Activated CD4-positive, alpha-beta T cell treated with anti-CD3 and anti-CD28 coated beads, Interleukin-2, amount 50 U/mL, for 24 hours (primary cell): ENCODE measurements at places on chromosomes 1 and 21.
A peak's percentile ranks its signal among the peaks of the same experiment; 100 is the strongest.

GRCh38 chr1:39418236-39418635 is 73.2 kb upstream of the BMP8A start:
- DNase-seq = no peak

DNA sequence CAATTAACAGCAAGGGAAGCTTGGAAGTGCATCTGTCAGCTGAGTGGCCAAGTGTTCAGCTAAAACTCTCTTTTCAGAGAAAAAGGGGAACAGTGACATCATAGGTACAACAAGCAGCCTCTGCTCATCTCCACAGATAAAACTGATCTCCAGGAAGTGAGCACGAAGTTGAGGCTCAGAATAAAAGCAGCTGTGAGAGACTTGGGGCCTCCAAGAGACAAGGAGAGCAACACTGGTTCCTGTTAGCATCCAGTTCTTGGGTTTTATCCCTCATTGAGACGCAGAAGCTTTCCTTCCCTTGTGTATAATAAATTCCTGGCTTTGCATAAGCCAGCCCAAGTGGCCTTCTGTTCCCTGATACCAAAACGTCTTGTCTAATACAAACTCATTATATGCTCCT is 20.0 kb upstream of the CNN3 start:
- DNase-seq = no peak

DNA sequence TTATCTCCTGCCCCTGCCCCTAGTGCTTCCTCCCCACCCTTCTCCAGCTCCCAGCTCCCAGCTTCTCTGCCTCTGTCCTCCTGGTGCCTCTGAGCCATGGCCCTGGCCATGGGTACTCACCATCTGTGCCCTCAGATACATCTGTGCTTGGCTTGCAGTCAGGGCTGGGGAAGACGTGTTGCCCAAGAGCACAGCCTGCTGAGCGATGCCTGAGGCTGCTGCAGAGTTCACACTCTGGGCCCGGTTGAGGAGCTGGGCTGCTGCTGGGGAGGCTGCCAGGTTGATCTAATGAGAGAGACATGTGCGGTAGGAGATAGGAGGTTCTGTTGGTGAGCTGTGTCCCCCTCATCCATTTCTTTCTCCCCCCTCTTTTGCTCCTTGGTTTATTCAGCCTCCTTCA is 49.4 kb upstream of the A3GALT2 start:
- no peak for DNase-seq

DNA sequence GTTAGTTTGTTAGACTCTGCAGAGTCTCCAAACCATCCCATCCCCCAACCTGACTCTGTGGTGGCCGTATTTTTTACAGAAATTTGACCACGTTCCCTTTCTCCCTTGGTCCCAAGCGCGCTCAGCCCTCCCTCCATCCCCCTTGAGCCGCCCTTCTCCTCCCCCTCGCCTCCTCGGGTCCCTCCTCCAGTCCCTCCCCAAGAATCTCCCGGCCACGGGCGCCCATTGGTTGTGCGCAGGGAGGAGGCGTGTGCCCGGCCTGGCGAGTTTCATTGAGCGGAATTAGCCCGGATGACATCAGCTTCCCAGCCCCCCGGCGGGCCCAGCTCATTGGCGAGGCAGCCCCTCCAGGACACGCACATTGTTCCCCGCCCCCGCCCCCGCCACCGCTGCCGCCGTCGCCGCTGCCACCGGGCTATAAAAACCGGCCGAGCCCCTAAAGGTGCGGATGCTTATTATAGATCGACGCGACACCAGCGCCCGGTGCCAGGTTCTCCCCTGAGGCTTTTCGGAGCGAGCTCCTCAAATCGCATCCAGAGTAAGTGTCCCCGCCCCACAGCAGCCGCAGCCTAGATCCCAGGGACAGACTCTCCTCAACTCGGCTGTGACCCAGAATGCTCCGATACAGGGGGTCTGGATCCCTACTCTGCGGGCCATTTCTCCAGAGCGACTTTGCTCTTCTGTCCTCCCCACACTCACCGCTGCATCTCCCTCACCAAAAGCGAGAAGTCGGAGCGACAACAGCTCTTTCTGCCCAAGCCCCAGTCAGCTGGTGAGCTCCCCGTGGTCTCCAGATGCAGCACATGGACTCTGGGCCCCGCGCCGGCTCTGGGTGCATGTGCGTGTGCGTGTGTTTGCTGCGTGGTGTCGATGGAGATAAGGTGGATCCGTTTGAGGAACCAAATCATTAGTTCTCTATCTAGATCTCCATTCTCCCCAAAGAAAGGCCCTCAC is at the start of gene OLIG2:
Gene OLIG2 (plus strand): TSS at position 447 of the 954 bp plus-strand sequence. CDS start 928 bp downstream, outside the sequence.
- no peak for DNase-seq

DNA sequence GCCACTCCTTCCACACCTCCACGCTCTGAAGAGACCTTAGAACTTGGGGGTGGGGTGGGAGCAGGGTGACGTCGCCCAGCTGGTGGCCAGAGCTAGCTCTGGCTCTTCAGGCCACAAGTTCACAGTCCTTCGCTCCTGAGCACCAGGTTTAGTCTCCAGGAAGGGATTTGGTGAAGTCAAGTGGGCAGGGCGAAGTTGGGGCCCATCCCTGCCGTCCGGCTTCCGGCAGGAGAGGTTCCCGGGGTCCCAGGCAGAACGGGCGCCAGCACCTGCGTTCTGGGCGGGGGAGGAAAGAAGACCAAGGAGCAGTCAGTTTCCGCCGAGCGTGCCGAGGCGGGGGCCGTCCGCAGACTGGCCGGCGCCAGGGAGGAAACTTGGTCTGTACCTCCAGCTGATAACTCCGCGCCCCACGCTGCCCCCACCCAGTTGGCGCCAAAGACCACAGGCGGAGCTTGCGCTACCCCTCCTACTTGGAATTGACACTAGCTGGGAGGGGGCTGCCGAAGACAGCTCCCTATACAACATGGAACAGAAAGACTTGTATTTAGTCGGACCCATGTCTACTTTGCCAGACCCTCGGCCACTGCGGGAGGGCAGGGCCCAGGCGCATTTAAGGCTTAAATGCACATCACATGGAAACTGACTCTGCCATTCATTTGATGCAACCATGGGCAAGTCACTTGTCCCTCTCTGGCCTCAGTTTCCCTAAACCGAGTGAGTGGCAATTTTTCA is 995 bp downstream of the ID3 start:
- no peak for DNase-seq

- DNase-seq = no peak
These were observed 13.0 kb downstream of the MRAP start for GRCh38 chr21:32311621-32312020.

GRCh38 chr1:184854496-184855140 is 100.0 kb upstream of the EDEM3 start:
- DNase-seq = no peak

DNA sequence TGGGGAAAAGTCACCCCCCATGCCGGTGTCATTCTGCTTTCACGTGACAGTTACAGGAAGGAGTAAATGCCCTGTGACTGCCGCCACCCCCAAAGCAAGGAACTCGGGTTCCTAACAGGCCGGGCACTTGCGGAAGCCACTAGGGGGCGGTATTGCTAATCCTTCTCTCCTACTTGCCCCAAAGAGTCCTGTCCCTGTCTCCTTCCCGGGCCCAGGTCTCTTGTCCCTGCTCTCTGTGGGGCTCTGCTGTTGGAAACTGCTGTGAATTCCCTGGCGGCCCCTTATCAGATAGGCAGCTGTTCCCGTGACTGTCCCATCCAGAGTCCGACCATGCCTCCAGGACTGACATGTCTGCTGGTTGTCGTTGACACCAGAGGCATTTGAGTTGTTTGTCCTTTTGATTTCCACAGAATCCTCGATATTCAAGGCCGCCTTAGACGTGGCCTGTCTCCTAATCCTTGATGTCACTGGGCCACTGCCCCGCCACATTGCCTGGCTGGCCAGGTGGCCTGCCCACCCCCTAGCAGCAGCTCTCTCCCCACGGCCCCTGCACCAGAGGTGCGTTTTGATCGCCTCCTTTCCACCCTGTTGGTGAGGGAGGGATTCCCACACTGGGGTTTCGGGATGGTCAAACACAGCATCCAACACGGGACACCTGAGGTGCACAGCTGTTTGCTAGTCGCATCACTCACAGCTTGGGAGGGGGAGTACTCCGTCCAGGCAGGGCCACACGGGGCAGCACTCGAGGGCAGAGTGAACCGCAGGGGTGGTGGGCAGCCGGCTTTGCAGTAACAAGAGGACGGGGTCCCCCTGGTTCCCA is 37.3 kb downstream of the CHAF1B start:
- DNase-seq = no peak

GRCh38 chr1:206723805-206724472 is 39.2 kb downstream of the MAPKAPK2 start:
- no peak for DNase-seq

- DNase-seq = no peak
These were observed 9.7 kb downstream of the MACF1 start for GRCh38 chr1:39214021-39214713.

DNA sequence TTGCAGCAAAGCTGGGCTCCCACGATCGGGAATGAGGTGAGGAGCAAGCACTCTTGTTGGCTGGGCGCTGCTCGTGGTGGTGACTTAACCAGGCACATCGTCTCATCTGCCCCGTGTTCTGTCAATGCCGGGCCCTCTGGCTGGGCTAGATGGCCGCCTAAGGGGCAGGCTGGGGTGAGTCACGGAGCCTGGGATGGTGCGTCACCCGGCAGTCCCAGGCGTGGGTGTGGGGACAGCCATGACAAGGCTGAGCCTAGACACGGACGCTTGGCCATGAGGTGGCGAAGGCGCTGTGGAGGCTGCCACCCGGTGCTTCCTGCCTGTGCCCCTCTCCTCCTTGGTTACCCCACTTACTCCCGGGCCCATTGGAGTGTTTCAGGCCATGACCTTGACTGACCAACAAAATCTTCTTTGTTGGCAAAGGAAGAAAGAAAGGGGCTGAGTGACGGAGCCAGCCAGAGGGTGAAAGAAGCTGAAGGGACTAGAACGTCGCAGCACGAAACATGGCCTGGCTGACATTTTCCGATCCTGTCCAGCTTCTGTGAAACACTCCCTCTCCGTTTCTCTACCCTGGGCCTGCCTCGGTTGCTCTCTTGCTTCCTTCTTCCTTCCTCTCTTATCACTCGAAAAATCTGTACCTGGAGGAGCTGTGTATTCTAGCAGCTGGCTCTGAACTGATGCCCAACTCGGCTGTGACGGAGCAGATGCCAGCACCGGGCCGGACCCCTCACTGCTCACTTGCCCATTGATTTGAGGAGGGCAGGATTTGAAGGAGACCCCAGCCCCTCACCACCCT is 596 bp downstream of the CD247 start:
- DNase-seq = peak; percentile 89

DNA sequence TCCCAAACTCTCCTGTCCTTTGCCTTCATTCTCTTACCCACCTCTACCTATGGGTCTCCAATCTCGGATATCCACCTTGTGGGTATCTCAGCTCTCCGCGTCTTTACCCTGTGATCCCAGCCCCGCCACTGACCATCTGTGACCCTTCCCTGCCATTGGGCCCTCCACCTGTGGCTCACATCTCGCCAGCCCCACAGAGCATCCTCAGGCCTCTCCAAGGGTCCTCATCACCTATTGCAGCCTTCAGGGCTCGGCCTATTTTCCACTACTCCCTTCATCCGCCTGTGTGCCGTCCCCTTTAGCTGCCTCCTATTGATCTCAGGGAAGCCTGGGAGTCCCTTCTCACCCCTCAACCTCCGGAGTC is 11.1 kb downstream of the BCAN start:
- no peak for DNase-seq

DNA sequence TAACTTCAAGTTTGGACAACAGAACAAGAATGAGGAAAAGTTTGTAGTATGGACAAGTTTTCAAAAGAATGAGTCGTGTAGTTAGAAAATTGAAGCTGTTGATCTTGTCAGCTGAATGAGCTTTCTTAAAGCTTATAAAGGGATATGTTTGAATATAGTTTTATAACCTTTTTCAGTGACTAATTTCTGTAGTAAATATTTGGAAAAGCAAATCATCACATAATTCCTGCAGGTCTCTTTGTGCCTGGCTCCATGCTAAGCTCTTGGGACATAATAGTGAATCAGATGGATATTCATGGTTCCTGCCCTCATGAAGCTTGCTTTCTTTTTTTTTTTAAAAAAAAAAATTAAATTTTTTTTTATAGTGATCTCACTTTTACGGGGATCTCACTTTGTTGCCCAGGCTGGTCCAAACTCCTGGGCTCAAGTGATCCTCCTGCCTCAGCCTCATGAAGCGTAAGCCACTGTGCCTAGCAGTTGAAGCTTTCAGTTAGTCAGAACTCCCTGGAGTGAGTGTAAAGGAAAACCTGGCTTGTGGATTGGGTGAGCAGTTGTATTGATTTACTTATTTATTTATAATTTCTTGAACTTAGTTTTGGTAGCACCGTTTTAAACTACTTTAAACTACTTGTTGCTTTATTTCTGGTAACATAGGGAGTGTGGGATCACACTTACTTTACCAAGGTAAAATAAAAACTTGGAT is 15.5 kb downstream of the DYRK1A start:
- no peak for DNase-seq

- DNase-seq = no peak
These were observed 13.3 kb downstream of the PTCH2 start for GRCh38 chr1:44829506-44830384.

- DNase-seq = no peak
These were observed 3.2 kb downstream of the TRPM2 start for GRCh38 chr21:44356636-44357035.

DNA sequence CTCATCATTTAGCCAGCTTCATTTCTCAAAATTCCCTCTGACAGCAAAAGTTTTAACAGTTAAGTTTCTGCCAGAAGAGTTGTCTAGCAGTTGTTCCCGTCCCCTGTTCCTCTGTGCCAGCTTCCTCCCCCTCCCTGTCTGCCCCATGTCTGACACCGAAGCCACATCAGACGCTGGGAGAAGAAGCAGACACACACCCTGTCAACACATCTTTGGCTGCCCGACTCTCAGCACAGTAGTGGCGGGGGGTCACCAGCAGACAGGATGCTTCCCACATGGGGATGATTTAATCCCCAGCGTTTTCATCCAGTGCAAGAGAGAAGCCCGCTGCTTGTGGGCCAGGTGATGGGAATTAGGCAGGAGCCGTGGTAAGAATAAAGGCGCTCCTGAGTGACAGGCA is 379.4 kb upstream of the RUNX1 start:
- DNase-seq = no peak

DNA sequence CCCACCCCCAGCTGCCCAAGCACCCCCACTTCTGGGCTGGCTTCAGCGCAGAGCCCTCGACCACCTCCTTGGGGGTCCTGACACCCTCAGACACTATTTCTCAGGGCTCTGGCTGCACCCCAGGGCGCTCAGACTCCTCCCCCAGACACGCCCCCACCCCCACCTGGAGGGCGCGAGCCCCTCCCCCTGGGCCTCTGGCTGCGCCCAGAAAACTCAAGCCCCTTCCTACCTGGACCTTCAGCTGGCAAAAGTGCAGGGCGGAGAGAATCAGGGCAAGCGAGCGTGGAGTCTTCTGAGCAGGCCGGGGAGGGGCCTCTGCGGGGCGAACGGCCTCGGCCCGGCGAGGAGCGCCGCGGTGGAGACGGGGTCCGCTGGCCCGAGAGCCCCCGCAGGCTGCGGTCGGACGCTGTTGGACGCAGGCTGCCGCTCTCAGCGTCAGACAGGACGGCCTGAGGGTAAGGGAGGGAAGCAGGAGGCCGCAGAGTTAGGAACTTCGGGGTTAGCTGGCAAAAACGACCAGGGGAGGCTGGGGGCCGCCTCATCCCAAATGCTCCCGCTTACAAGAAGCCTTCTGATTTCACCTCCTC is 17.4 kb upstream of the NBPF1 start:
- no peak for DNase-seq

DNA sequence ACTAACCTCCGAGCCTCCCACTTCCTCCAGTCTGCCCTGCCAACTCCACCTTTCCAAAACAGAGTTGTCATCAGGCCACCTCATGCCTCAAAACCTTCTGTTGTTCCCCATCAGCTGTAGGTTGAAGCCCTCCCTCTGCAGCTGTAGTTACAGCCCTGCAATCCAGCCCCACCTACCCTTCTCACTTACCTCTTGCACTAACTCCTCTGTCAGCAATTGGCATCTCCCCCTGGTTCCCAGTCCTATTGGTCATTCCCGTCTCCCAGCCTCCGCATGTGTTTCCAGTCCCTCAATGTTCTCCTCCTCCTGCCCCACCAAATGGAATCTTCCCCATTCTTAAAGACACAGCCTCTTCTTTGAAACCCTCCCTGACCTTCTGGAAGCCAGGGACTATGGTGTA is 100.1 kb upstream of the GCLM start:
- no peak for DNase-seq
